ENCODE measurements at places on chromosomes 7 and 10.

DNA sequence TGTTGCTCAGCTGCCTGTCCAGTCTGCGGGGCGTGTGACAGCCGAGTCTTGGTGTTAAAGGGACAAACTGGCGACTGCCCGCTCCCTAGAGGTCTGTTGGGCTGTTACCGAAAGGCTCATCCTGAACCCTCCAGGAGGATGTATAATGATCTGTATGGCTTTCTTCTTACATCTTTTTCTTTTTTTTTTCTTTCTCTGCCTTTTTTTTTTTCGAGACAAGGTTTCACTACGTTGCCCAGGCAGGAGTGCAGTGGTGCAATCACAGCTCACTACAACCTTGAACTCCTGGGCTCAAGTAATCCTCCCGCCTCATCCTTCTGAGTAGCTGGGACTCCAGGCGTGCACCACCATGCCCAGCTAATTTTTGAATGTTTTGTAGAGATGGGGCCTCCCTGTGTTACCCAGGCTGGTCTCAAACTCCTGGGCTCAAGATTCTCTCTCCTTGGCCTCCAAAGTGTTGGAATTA lies 857 bp downstream of the INTS15 start:
- DNase-seq = no peak

DNA sequence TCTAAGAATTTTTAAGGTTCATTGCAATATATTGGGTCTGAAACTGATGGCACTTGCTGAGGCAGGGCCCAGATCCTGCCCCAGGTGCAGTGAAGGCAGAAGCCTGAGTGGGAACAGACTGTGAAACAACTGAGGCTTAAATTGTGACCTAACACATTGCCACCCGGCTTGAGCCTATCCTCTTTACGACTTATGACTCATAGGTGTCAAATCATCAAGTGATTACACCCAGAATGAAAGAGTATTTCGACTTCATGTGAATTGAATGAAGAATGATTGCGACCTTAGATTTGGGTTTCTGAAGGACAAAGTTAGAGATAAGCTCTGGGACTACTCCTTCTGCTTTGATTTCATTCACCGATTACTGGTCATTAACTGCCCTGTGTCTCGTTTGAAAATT lies 200.9 kb downstream of the CREB5 start:
- DNase-seq = no peak

DNA sequence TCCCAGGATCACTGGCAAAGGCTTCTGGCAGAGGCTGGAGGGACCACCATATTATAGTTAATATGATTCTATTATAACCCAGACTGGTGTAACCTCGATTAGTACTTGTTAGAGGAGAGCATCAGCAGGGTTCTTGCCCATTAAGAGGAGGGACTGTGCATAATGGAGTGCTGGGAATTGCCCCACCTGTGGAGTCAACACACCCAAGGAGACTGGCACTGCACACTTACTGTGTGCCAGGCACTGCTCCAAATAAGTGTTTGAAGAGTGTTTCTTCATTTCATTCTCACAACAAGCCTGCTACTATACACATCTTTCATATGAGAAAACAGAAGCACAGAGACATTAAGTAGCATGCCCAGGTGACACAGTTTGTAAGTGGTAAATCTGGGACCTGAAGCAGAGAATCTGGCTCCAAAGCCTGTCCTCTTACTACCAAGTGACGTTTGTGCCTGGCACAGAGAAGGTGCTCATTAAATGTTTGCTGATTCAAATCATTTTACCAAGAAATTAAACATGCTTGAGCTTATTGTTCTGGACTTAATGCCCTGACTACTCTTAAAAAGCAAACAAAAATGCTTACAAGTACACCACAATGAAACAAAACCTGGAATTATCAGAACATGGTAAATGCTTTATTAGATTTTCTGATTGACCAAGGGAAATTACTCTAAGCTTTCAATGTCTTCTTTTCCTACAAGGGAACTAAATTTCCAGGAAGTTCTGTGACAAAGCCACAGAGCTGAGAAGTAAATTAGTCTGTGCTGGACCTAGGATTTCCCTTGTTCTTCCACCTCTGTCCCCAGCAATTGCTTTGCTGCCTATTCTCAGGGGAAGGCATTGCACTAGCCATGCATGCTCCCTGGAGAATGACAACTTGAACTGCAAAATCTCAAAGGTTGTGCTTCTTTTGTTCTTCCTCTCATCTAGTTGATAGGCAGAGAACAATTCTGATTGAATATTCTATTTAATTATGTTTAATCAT lies 809 bp downstream of the SLC13A1 start:
- no peak for DNase-seq

DNA sequence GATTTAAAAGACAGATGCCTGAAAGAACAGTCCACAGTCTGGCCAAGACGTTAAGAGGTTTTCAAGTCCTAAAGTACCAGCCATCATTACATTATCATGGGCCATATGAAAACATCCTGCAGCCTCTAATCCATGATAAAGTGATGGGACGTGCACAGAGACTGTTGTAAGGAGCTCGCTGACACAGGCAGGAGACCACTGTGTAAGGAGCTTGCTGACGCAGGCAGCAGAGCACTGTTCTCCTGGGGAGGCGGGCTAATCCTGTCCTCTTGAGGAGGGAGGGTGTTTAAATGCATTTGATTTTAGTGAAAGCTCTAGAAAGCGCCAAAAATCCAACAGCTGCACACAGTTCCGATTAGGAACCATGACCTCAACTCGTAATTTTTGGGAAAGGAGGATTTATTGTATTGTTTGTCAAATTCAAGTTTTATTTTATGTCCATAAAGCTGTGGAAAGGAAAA lies 16.9 kb downstream of the SVIL start:
- DNase-seq = no peak

- DNase-seq = no peak
Measured at GRCh38 chr10:104935656-104936055, 294.6 kb downstream of the SORCS3 start.

GRCh38 chr7:55020466-55020871 lies 1.7 kb downstream of the EGFR start:
- DNase-seq = no peak
